ENCODE measurements at places on chromosomes 7 and 10.

DNA sequence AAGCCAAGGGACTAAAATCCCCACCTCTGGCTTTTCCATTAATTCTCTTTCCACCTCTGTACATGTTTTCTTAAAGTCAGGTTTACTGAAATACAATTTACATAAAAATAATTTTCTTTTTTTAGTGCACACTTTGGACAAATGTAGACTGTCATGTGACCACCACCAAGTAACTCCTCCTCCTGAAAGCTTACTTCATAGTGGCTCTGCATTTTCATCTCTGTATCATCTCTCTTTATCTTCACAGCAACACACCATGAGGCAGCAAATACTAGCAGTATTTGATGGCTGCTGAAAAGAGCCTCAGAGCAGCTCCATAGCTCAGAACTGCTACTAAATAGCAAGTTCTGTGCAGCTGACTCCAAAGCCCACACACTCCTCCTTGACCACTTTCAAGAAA, 17.3 kb downstream of the WDFY4 start:
- no peak for DNase-seq

GRCh38 chr7:22717760-22718159, 9.2 kb upstream of the IL6 start:
- DNase-seq: no peak

DNA sequence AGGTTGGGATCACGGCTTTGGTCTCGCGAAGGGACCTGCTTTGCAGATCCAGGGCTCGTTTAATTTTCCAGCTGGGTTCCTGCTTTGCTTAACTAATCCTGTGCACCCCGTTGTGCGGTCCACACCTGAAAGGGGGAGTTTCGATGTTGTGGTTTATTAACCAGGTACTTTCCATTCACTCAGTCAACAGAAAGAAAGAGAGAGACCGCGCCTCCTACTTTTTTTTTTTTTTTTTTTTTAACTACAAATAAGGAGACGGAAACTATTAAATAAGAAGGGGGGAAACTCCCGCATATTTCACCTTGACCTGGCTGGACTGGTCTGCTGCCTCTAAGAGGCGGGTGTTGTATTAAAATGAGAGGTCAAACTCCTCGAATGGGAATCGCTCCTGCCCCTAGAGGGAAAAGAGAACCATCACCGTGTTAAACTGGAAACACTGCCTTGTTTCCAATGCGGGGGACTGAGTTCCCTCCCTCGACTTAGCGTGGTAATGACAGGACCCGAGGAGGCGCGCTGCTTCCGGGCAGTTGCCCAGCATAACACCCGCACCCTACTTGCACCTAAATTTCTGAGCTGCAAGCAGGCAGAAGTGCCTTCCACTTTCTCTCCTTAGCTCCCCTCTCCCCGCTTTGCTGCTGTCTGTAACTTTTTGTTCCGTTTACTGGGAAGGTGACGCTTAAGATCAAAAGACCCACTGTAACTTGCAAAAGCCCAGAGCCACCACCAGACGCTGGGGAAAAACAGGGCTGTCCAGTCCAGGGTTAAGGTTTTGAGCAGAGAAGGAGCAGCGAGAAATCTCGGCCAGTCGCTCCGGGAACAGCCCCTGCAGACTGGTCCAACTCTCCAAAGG, 1.1 kb upstream of the ITGB8 start:
- peak; percentile 81 for DNase-seq

DNA sequence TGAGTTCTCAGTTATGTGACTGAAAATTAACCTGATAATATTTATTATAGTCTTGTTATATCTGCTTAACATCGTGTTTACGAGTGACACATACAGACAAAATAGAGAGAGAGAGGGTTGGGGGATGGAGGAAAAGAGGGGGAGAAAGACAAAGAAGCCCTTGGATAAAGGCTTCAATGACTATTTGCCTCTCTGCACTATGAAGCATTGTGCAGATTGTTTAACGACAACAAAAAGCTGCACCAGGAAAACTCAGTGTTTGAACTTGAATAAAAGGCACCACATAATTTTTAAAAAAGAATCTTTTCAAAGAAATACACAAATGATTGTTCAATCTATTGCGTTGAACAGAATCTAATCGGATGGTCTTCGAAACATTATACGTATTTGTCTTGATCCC, 27.8 kb downstream of the MAGI2 start:
- no peak for DNase-seq

GRCh38 chr7:135320268-135320667, 86.6 kb downstream of the STRA8 start:
- no peak for DNase-seq

DNA sequence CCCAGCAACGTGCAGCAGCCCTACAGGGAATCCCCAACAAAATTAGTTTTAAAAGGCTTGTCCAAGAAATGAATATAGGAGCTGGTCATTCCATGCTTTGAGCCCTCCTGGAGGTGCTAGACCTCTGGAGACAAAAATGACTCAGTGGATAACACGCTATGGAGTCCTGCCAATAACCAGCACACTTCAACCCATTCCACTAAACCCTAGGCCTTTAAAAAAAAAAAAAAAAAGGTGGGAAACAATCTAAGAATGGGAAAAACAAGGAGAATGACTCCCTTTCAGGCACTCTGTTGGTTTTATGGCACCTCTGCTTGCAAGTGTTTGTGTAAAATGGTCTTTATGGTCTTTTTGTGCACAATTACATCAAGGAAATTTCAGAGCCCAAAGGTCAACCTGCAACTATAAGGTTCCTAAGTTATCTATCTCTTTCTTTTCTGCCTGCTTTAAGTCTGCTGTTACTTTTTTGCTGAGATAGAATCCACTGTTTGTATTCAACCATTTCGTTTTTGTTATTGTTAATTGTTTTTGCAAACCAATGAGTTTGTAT, 21.3 kb downstream of the AVL9 start:
- DNase-seq: no peak
